ENCODE measurements at places on chromosomes 3 and 15.

DNA sequence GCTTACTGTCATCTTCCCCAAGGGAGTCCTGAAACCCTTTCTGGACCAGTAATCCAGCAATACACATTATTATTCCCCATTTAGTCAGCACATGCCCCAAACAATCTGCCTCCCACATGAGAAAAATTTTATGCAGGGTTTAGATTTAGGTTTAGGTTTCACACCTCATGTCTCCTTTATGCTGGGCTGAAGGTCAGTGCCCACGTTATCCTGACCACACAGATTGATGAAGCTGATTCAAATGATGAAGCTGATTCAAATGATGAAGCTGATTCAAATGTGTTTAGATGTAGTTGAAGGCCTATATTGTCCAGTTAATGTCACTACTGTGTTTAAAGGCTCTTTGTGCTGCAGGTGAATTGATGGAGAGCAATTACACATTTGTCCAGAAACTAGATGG lies 18.1 kb upstream of the ZBED2 start:
- no peak overlapping the region for H3K4me3 ChIP-seq
- no peak for DNase-seq
- H3K4me1 ChIP-seq, result no peaks in the 10 kb centered on the region
- no peaks in the 10 kb centered on the region for H3K36me3 ChIP-seq
- no peaks in the 10 kb centered on the region for H3K27me3 ChIP-seq

DNA sequence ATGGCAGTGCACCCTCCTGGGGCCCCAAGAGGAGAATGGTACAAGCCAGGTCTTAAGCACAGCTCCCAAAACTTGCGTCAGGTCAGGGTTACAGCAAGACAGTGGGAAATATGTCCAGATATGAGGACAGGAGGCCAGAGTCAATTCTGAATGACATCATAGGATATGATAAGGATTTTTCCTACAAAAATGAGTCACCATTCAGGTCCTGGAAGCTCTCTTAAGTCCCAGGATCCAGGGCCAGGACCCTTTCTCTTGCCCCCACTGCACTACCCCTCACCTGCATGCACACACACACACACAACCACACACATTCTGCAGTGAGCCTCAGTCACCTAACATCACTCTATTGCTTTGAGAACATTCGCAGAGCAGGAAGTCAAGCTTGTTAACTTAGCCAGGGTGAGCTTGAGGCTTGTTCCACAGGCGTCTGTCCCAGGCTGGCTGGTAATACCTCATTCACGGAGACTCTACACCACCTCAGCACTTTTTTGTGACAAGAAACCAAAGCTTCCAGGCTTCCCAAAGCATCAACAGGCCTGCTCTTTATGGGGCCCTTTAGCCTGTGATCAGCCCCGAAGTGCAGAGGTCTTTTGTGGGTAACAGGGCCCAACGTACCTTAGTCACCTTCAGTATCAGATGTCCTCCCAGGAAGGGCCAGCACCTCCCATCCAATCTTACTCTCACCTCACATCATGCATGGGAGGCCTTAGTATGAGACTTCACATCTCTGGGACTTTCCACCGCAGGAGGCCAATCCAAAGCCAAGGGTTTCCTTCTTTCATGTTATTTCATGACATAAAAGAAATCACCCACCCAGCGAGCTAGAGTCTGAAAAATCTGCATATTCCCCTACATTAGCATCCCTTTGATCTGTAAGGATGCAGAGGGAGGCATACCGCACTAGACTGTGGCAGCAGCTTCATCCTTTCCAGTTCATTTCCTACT lies 74.0 kb upstream of the LIPC start:
- no peak overlapping the region for H3K27ac ChIP-seq
- no peaks in the 10 kb centered on the region for H3K27me3 ChIP-seq
- H3K36me3 ChIP-seq, result no peaks in the 10 kb centered on the region
- H3K4me3 ChIP-seq, result no peak overlapping the region
- DNase-seq, result peak; percentile 45
- H3K4me1 ChIP-seq, result peaks cover 4% of the 10 kb centered on the region

DNA sequence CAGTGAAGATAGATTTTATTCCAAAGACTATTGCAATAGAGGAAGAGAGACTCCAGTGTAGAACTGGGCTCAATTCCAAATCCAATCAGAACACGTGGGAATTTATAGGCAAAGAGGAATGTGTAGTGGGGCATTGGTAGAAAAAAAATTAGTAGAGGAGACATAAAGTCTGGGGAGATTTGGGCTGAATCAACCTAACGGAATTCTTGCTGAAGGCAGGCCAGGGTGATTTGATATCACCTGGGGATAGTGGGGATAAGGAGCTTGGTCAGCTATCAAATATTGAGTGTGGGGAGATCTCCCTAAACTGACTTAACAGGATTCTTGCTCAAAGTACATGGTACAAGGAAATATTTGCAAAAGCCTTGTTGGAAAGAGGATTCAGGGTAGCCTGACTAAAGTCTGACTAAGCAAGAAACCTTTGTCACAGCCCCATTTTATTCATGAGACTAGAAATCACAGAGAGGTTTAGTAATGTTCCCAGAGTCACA lies 29.6 kb downstream of the SST start:
- no peaks in the 10 kb centered on the region for H3K4me1 ChIP-seq
- H3K27ac ChIP-seq, result no peak overlapping the region

GRCh38 chr15:60787837-60788691 lies 309.1 kb upstream of the ICE2 start:
- no peaks in the 10 kb centered on the region for H3K36me3 ChIP-seq
- no peak overlapping the region for H3K27ac ChIP-seq
- no peak overlapping the region for H3K4me3 ChIP-seq
- no peak for DNase-seq

DNA sequence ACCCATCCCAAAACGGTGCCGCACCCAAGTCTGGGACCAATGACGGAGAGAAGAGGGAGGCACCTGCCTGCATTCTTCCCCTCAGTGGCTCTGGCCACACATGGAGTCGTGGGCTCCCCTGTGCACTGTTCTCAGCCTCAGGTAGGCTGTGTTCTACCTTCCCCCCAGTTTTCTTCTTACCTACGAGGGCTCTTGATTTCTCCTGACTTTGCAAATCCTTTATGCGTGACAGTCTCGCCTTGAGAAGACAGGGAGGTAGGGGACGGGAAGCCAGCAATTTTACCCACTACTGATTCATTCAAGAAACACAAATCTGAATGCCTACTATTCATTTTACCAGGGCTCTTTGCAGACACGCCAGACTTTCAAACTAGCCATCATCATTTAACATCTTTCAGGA lies 261.3 kb upstream of the NSMCE3 start:
- H3K36me3 ChIP-seq, result no peaks in the 10 kb centered on the region
- no peaks in the 10 kb centered on the region for H3K27me3 ChIP-seq
- DNase-seq, result no peak
- no peak overlapping the region for H3K4me3 ChIP-seq
- H3K4me1 ChIP-seq, result peaks cover 2% of the 10 kb centered on the region

GRCh38 chr3:58419780-58420507 lies 13.7 kb downstream of the PDHB start:
- no peak overlapping the region for H3K4me3 ChIP-seq
- no peak for DNase-seq
- peaks cover 9% of the 10 kb centered on the region for H3K4me1 ChIP-seq
- H3K36me3 ChIP-seq, result peaks cover 5% of the 10 kb centered on the region

DNA sequence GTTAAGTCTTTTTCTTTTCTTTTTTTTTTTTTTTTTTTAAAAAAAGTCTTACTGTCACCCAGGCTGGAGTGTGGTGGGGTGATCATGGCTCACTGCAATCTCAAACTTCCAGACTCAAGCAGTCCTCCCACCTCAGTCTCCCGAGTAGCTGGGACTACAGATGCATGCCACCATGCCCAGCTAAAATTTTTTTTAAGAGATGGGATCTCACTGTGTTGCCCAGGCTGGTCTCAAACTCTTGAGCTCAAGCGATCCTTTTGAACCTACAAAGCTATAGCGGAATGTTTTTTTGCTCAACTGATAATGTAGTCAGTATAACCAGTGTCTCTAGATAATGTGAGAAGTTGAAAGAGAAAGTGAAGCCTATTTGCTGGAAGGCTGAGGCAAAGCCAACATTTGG lies 3.9 kb upstream of the IGF2BP2 start:
- no peak overlapping the region for H3K27ac ChIP-seq
- peaks cover 4% of the 10 kb centered on the region for H3K4me1 ChIP-seq
- no peak overlapping the region for H3K4me3 ChIP-seq
- no peak for DNase-seq

DNA sequence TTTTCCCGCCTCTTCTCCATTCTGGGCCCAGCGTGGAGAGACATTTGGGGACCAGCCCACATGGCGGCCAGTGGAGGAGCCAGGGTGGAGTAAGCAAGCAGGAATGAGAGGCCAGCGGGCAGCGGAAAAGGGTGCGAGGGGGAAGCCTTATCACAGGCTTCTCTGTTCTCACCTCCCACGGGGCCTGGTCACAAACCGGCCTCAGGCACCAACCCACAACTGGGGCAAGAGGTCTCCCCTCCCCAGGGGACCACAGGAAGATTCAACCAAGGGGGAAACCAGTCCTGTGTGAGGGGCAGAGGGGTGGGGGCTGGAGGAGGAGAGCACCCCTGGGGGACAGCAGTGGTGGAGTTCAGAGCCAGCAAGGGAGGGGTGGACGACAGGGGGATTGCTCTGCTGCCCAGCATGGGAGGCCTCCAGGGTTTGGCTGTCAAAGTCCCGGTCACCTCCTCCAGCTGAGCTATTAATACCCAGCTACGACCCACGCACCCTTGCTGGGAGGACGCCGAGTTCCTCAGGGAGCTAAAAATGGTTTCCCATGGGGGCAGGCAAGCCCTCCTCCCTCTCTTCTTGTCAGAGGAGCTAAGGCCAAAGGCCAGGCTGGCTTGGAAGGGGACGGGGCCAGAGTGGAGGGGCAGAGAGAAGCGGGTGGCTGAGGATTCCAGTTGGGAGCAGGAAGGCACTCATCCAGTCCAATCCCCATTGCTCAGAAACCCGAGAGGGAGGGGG lies 23.8 kb upstream of the RPL29 start:
- H3K27ac ChIP-seq, result no peak overlapping the region
- DNase-seq, result no peak
- no peaks in the 10 kb centered on the region for H3K4me1 ChIP-seq

GRCh38 chr15:33188641-33189257 lies 5.8 kb downstream of the FMN1 start:
- no peaks in the 10 kb centered on the region for H3K4me1 ChIP-seq
- H3K4me3 ChIP-seq, result no peak overlapping the region
- no peaks in the 10 kb centered on the region for H3K27me3 ChIP-seq
- DNase-seq, result no peak

GRCh38 chr15:62928242-62928999 lies 114.1 kb upstream of the TPM1 start:
- H3K36me3 ChIP-seq, result no peaks in the 10 kb centered on the region
- H3K27ac ChIP-seq, result no peak overlapping the region
- H3K4me3 ChIP-seq, result no peak overlapping the region
- peak; percentile 22 for DNase-seq
- H3K4me1 ChIP-seq, result peaks cover 2% of the 10 kb centered on the region
- no peaks in the 10 kb centered on the region for H3K27me3 ChIP-seq

DNA sequence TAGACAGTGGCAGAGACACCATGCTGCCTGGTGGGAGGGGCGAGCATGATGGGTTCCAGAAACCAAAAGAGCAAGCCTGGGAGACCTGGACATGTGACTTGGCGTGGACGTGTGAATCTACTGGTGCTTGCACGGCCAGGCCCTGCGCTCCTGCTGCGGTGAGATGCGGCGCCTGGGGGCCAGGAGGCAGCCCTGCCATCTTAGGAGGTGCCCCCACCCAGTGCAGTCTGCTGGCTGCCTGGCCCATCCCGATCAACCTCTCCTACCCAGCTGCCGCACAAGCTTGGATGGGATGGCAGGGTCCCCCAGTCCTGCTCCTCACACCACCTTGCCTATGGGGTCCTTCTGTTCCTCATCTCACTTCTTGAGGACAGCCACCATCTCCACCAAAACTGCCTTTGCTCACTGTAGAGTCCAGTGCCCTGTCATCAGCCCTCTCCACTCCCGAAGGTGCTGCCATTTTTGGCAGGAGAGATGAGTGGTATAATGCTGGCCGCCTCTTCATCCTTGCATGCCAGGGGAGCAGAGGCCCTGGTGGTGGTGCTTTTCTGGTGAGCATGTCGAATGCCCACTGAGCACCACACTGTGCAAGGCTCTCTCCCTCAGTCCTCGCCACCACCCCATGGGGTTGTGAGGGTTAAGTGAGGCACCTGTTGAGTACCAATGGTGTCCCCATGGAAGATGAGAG lies 3.1 kb upstream of the ABTB1 start:
- no peaks in the 10 kb centered on the region for H3K27me3 ChIP-seq
- no peaks in the 10 kb centered on the region for H3K36me3 ChIP-seq
- H3K4me3 ChIP-seq, result no peak overlapping the region
- no peaks in the 10 kb centered on the region for H3K4me1 ChIP-seq

DNA sequence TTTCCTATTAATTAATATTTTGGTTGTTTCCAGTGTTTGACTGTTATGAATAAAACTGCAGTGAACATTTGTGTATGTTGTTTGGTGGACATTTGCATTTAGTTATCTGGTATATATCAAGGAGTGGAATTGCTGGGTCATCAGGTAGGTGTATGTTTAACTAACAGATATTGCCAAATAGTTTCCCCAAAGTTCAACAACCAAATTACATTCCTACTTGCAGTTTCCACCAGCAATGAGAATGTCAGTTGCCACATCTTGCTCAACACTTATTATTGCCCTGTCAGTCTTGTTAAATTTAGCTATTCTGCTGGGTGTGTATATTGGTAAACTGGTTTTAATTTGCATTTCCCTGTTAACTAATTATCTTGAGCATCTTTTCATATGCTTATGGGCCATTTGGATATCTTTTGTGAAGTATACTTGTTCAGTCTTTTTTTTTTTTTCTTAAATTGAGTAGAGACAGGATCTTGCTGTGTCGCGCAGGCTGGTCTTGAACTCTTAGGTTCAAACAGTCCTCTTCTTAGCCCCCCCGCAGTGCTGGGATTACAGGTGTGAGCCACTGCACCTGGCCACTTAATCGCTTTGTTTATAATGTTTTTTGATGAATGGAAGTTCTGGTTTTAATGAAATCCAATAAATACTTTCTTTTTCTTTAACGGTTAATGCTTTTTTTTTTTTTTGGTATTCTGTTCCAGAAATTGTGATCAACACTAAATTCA lies 7.9 kb downstream of the FEM1B start:
- no peaks in the 10 kb centered on the region for H3K4me1 ChIP-seq
- no peak for DNase-seq
- no peaks in the 10 kb centered on the region for H3K36me3 ChIP-seq
- H3K4me3 ChIP-seq, result no peak overlapping the region

- no peaks in the 10 kb centered on the region for H3K4me1 ChIP-seq
- H3K36me3 ChIP-seq, result no peaks in the 10 kb centered on the region
- H3K27me3 ChIP-seq, result no peaks in the 10 kb centered on the region
- no peak overlapping the region for H3K4me3 ChIP-seq
- H3K27ac ChIP-seq, result no peak overlapping the region
Measured at GRCh38 chr15:64828985-64829384, 3.5 kb upstream of the PIF1 start.

GRCh38 chr3:78023257-78023656 lies 983.4 kb downstream of the ROBO2 start:
- no peak for DNase-seq
- H3K4me1 ChIP-seq, result no peaks in the 10 kb centered on the region
- H3K27me3 ChIP-seq, result no peaks in the 10 kb centered on the region
- H3K36me3 ChIP-seq, result no peaks in the 10 kb centered on the region
- no peak overlapping the region for H3K27ac ChIP-seq

GRCh38 chr3:138578141-138578540 lies 15.9 kb downstream of the CEP70 start:
- H3K27ac ChIP-seq, result no peak overlapping the region
- no peak overlapping the region for H3K4me3 ChIP-seq
- no peaks in the 10 kb centered on the region for H3K27me3 ChIP-seq

All from mesendoderm (in vitro differentiated cells).